ENCODE measurements at places on chromosomes 4 and X.
A peak's percentile ranks its signal among the peaks of the same experiment; 100 is the strongest.

- peak; percentile 6 for DNase-seq
These were observed 232.3 kb upstream of the TENM3 start for GRCh38 chr4:182010876-182011275.

DNA sequence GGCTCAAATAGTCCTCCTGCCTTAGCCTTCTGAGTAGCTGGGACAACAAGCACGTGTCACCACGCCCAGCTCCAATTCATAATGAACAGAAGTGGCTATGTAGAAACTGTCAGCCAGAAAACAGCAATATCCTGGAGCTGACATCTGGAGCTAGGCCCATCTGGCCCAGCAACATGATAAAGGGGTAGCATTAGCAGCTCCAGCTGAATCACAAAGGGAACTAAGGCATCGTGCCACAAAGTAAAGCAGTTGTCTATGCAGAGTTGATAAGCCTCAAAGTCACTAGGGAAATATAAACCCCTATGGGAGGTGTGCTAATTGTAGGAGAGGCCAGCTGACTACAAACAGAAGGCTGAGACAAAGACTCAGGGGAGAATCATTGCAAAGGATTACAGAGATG lies 270.5 kb upstream of the GPC4 start:
- DNase-seq, result no peak

DNA sequence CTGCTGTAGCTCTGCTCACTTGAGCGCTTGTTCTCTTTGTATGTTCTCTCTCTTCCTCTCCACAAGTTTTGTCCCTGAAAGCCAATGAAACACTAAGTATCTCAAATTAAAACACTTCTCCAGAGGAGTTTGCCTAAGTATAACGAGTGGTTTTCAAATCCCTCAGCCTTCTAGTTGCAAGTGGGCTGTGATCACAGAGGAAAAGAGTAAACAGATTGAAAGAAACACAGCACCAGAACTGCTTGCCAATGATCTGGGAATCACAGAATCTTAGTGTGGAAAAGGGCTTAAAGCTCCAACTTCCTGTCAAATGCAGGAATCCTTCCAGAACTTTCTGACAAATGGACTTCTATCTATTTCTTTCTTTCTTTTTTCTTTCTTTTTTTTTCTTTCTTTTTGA lies 4.8 kb upstream of the PRSS12 start:
- DNase-seq, result no peak

DNA sequence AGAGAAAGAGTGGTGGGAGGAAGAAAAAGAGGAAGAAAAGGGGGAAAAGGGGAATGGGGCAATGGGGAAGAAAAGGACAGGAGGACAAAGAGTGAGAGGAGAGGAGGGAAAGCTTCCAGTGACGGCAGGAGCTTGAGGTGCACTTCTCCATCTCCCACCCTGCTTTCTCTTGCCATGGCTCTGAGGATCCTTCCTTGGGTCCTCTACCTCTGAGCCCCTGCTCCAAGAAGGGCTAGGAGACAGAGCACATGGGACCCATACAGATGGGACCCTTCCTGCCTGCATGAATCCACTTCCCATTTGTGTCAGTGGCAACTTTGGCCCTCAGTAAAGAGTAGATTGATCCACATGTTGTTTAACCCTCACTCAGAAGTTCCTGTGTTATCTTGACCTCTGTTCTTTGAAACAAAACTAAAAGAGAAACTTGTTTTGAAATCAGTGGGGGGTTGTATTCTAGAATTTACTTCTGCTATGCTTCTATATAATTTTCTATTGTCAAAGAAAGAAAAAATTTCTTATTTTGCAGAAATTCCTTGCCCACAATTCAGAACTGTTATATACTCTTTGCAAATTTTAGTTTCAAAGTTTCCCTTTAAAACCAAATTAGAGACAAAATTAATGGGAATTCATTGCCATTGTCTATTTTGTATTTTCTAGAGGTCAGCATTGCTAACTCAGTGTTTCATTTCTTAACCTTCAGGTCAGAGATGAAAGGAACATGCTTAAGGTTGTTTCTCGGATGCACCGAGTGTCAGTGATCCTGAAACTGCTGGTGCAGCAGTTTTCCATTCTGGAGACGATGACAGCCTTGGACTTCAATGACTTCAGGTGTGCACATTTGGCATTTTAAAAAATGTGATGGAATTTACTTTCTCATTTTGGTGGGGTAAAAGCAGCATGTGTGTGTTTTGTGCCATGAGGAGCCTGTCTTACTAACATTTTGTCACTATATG lies 5.0 kb downstream of the TDO2 start:
- DNase-seq, result no peak

DNA sequence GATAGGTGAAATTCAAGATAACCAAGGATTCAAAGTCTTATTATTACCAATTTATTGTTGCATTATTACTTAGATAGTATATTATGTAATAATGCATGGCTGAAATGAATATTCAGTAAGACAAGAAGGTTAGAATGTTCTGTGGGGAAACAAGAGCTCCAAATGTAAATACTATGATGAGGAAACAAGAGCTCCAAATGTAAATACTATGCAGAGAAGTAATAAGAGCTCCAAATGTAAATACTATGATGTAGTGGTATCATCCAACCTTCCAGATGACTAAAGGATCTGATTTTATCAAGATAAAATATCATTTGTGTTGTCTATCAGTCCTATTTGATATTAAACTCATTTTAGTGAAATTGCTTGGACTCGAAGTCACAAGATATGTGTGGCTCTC lies 82.2 kb upstream of the PCDH18 start:
- DNase-seq, result no peak
